Activated CD8-positive, alpha-beta memory T cell treated with anti-CD3 and anti-CD28 coated beads, Interleukin-2, amount 10 ng/mL, durations not matched to agents 7 days and 5 days (primary cell): ENCODE measurements at places on chromosomes 7 and 10. TPM values are rescaled to one million over a fixed set of nuclear protein-coding genes. Genes with fewer than 3 reads are reported as not detected.

- peaks cover 9% of the 10 kb centered on the region for H3K27me3 ChIP-seq
- no peaks in the 10 kb centered on the region for H3K4me1 ChIP-seq
- H3K27ac ChIP-seq = no peak overlapping the region
- no peaks in the 10 kb centered on the region for H3K36me3 ChIP-seq
Observed at GRCh38 chr10:116732573-116732972, 9.8 kb downstream of the HSPA12A start.

GRCh38 chr7:38105874-38106483 is 72.1 kb upstream of the STARD3NL start:
- DNase-seq = no peak
- H3K4me3 ChIP-seq = no peak overlapping the region
- peaks cover 2% of the 10 kb centered on the region for H3K4me1 ChIP-seq
- H3K27ac ChIP-seq = no peak overlapping the region
- peaks cover 33% of the 10 kb centered on the region for H3K27me3 ChIP-seq
- no peaks in the 10 kb centered on the region for H3K36me3 ChIP-seq

DNA sequence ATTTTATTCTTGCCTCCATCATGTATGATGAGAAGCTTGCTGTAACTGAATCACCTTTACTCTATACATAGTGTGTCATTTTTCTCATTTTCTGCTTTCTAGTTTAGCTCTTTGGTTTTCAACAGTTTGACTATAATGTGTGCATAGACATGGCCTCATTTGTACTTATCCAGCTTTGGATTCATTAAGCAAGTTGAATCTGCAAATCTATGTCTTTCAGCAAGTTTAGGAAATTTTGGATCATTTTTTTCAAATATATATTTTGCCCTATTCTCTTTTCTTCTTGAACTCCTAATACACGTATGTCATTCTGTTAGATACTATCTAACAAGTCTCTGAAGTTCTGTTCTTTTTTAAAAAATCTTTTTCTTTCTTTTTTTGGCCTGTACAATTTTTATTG is 57.8 kb downstream of the PRLHR start:
- peaks cover 43% of the 10 kb centered on the region for H3K27me3 ChIP-seq
- no peak overlapping the region for H3K27ac ChIP-seq
- H3K36me3 ChIP-seq = no peaks in the 10 kb centered on the region

DNA sequence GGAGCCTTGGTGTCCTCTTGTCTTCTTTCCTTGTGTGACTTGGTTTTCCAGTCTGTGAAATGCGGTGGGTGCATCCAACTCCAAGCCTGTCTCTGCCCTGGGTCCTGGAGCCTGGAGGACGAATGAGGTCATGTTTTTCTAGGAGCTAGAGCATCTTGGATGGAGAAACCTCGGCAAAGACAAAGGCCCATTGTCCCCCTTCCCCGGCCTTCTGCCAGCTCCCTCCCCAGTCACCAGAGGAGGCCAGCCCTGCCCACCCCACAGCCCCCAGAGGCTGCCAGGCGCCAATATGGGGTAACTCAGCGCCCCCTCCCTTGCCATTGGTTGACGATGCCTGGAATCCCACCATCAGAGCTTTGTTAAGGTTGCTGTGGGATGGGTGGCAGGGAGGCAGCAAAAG is 40.4 kb downstream of the KCTD7 start:
- peaks cover 13% of the 10 kb centered on the region for H3K4me1 ChIP-seq
- DNase-seq = no peak
- H3K27ac ChIP-seq = no peak overlapping the region

- no peak for DNase-seq
- H3K4me1 ChIP-seq = no peaks in the 10 kb centered on the region
- no peaks in the 10 kb centered on the region for H3K27me3 ChIP-seq
- H3K4me3 ChIP-seq = no peak overlapping the region
- no peaks in the 10 kb centered on the region for H3K36me3 ChIP-seq
Observed at GRCh38 chr7:38558761-38559345, 72.3 kb downstream of the AMPH start.

GRCh38 chr10:113572520-113573290 is 19.9 kb downstream of the HABP2 start:
- no peaks in the 10 kb centered on the region for H3K36me3 ChIP-seq
- H3K4me1 ChIP-seq = no peaks in the 10 kb centered on the region
- no peak overlapping the region for H3K27ac ChIP-seq
- H3K27me3 ChIP-seq = peaks cover 6% of the 10 kb centered on the region

DNA sequence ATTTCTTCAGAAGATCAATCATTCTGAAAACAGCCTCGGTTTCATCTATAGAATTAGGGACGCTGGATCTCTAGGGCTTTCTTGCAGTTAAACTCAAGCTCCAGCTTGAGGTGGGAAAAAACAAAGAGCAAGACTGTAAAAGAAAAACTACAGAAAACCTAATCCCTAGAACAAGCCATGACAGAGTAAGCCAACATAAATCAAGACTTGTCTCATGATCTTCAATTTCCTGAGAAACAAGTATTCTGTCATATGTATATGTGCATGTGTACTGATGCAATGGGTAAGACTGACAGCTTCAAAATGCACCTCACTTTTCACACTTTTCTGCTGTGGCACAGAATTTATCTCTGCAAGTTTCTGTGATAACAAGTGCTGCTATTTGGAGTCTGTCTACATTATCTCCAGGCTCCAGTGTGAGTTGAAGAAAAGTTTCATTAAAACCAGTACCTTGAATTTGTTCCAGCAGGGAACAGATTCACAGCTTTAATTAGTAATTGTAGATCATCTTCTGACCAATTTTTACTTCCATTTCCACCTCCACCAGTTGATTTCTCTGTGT is 19.2 kb downstream of the PMPCB start:
- no peak for DNase-seq
- H3K4me3 ChIP-seq = no peak overlapping the region
- no peak overlapping the region for H3K27ac ChIP-seq
- peaks cover 4% of the 10 kb centered on the region for H3K4me1 ChIP-seq

GRCh38 chr10:25808372-25808771 is 125.7 kb upstream of the MYO3A start:
- H3K27ac ChIP-seq = no peak overlapping the region
- DNase-seq = no peak
- H3K27me3 ChIP-seq = no peaks in the 10 kb centered on the region

- peaks cover 3% of the 10 kb centered on the region for H3K36me3 ChIP-seq
- no peaks in the 10 kb centered on the region for H3K27me3 ChIP-seq
- no peak overlapping the region for H3K27ac ChIP-seq
- DNase-seq = no peak
- H3K4me3 ChIP-seq = no peak overlapping the region
Observed at GRCh38 chr10:132612571-132613504, 75.3 kb downstream of the INPP5A start.

TMEM140 gene
- total RNA-seq = 27.5 TPM

PNLIPRP1 gene
- not detected for total RNA-seq

TMEM243 gene
- 42.3 TPM for total RNA-seq
